ENCODE measurements at places on chromosomes 11 and 22.

DNA sequence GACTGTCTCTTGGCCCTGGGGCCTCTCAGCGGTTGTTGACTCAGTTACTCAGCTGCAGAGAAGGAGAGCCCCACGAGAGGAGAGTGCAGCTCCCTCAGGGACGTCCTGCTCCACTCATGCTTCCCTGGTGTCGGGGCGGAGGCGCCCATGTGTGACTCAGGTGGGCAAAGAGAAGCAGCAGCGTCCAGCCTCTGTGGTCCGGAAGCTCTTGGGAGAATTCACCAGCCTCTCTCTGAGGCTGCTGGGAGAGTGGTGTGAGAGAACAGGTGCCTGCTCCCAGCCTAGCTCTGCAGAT lies 25.7 kb downstream of the GLB1L2 start:
- no peak for DNase-seq

DNA sequence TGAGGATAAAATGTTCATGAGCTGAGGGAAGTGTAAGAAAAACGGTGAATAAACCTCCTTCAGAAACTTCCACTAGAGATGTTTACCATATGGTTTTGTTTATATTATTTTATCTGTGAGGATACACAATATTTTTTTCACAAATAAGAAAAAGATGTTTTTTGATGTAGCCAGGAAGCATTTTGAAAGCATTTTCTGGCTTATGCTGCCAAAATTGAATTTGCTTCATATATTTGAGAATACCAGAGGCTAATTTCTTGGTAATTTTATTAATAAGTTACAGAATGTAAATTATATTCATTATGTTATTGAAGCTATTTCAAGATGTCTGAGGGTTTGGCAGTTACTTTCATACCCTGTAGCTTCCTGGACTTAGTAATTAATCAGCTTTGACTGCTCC lies 686.6 kb downstream of the LUZP2 start:
- no peak for DNase-seq

DNA sequence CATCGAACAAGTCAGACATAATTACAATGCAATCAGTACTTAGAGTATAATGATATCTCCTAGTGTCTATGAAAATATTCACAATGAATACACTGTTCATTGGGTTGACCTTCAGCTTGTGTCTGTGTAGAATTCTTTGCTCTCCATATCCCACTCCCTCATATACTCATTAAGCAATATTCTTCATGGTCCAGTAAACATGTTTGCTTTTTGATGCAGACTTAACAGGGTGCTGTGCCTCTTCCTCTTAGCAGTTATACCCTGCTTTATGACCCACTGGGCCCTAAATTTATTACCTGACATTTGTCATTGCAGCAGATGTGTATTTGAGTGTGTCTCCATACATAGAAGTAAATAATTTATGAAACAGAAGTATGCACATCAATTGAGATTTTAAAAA lies 352.5 kb upstream of the CCDC179 start:
- no peak for DNase-seq

- DNase-seq: no peak
Measured at GRCh38 chr22:50072714-50073538, 12.3 kb downstream of the MLC1 start.

- DNase-seq: no peak
Measured at GRCh38 chr11:93359396-93359795, 28.9 kb downstream of the DEUP1 start.

DNA sequence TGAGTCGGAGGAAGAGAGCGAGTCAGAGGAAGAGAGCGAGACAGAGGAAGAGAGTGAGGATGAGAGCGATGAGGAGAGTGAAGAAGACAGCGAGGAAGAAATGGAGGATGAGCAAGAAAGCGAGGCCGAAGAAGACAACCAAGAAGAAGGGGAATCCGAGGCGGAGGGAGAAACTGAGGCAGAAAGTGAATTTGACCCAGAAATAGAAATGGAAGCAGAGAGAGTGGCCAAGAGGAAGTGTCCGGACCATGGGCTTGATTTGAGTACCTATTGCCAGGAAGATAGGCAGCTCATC lies 780 bp downstream of the TRIM44 start:
- DNase-seq: no peak

- no peak for DNase-seq
Measured at GRCh38 chr22:20554824-20555223, 47.4 kb downstream of the MED15 start.

- no peak for DNase-seq
Measured at GRCh38 chr11:19571906-19572305, 140.7 kb upstream of the NAV2 start.

DNA sequence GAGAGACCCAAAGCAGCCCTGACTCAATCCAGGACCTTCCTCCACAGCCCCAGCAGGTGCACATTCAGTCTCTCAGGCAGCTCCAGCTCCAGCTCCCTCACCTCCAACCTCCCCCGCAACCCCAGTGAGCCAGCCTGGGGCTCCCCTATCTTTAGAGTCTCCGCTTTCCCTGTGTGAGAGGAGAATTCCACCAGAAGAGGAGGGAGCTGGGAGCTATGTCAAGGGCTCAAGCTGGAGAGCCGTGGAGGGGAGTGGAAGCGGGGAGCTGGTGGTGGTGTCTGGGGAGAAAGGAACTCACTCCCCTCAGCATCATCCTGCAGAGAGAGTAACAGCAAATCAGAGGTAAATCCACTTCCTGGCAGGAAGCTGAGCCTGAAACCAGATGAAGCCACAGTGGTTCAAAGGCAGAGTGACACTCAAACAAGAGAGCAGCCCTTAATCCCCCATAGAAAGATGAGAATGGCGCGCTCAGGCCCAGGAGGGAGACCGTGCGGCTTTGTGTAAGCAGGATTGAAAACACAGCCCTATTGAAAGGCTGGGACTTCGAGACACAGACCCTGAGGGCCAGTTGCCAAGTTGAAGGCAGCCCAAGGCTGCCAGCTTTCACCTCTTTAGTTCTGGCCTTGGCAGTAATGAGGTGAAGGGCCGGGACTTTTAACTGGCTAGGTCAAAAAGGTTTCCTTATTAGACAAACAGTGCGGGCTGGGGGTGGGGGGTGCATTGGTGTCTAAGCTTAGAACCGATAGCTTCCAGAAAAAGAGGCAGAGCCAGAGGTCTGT lies 21.4 kb upstream of the CDON start:
- DNase-seq: peak; percentile 28

GRCh38 chr11:48675945-48676344 lies 187.4 kb downstream of the OR4A47 start:
- DNase-seq: no peak

GRCh38 chr22:27996529-27996925 lies 77.5 kb upstream of the PITPNB start:
- no peak for DNase-seq

- DNase-seq: no peak
Measured at GRCh38 chr11:70500076-70500847, 101.9 kb downstream of the CTTN start.

DNA sequence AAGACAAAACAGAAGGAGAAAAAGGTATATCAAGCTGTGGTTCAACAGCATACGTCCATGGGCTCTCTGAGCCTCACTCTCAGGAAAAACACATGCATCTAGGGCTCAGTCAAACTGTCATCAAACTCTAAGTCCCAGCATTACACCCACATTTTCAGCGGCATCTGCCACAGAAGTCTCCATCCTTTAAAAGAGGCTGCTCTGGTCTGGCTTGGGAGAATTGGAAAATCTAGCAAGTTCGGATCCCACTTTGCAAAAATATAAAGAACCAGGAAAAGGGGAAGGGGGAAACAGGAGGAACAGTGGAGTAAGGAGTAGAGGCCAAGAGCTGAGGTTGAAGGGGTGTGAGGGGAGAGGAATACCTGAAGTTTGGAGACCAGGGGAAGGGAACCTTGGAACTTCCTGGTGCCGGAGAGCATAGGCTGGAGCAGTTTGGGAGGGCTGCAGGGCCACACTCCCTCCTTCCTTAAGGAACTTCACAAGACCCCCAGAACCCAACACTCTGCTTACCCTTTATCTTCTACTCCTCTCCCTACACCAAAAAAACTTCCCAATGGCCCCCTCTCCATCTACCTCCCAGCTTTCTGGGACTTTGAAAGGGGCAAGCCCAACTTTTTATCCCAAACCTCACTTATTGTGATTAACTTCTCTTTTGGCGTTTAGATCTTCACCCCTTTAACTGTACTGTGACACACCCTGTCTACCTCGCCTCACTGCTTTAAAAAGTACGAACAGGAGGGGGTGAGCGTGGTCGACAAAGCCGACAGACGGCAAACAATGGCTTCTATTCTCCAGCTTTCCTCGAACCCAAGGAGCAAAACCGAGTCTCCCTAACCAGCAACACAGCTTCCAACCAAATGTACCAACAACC lies 4.0 kb downstream of the PAX6 start:
- DNase-seq: no peak

- no peak for DNase-seq
Measured at GRCh38 chr22:23752090-23752691, 1.3 kb upstream of the ZNF70 start.

GRCh38 chr11:125264100-125265022 lies 99.8 kb downstream of the PKNOX2 start:
- no peak for DNase-seq

GRCh38 chr11:22244986-22245592 lies 52.2 kb downstream of the ANO5 start:
- peak; percentile 4 for DNase-seq

DNA sequence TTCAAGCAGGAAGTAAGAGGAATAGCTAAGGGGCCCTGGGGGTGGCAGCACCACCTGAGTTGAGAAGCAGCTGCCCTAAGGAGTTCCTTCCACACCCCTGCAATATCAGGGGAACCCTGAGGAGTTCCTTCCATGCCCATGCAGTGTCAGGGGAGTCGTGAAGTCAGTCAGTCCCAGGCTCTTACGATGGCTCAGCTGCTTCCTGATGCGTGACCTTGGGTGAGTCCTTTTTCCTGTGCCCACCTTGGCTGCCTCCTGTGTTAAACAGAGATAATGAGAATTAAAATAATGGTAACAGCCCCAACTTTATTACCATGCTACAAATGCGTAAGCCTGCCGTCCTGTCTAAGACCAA lies 181.1 kb downstream of the MIAT start:
- no peak for DNase-seq

DNA sequence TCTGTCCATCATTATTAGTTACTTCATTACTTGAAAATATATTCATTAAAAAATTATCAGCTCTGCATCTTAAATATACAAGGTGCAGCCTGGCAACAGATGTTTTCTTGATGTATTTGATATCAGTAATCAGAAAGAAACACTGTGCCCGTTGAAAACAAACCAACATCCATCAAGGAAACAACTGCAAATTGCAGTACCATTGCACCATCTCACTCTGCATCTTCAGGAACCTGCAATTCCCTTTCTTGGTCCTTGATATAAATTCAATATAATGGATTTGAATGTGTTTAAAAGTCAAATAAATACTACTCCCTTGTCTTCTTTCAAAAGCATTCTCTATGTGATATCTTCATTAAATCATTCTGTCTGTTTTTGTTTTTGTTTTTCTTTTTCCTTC lies 1131.2 kb downstream of the FAM181B start:
- DNase-seq: no peak

GRCh38 chr22:43007519-43008102 lies 7.3 kb downstream of the PACSIN2 start:
- DNase-seq: no peak

GRCh38 chr11:23143022-23143421 lies 282.7 kb upstream of the CCDC179 start:
- no peak for DNase-seq

- DNase-seq: no peak
Measured at GRCh38 chr11:61350336-61350735, 11.3 kb downstream of the CYB561A3 start.

DNA sequence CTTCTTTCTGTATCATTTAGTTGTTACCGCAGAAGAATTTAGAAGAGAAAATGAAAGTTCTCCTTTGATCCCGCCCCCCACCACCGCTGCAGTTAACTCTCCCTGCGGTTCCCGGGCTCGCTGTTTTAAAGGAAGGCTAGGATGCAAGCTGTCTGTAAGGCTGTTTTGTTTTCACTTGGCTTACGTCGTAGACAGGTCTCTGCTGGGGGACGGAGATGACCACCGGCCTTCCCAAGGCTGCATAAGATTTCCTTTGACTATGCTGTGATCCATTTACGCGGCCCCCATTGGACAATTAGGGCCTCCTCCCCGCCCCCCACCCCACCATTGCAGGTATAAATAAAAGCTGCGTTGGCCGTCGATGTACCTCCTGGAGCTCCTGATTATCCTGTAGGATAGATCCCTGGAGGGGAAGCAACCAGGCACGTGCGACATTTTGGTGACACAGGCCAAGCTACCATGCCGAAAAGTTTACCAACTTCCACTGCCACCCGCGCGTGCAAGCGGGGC lies 1.4 kb upstream of the CPT1A start:
- peak; percentile 70 for DNase-seq

DNA sequence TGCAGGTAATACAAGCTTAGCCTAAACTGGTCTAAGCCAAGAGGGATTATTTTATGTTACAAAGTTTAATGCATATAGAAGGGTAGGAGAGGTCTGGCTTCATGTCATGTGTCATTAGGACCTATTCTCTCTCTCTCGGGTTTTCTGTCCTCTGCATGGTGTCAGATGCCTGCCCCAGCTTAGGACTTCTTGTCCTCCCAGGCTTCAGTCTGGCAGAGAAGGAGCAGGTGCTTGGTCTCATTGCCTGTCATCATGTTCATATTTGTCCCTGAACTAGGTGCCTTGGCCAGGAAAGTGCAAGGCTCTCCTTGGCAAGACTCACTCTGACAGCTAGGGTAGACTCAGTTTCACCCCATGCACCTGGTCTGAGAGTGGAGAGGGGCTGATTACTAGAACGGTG lies 126.3 kb downstream of the ADAMTS15 start:
- DNase-seq: no peak

GRCh38 chr22:33757802-33758483 lies 162.3 kb downstream of the LARGE1 start:
- no peak for DNase-seq

- no peak for DNase-seq
Measured at GRCh38 chr22:50506611-50507420, 686 bp downstream of the LMF2 start.

DNA sequence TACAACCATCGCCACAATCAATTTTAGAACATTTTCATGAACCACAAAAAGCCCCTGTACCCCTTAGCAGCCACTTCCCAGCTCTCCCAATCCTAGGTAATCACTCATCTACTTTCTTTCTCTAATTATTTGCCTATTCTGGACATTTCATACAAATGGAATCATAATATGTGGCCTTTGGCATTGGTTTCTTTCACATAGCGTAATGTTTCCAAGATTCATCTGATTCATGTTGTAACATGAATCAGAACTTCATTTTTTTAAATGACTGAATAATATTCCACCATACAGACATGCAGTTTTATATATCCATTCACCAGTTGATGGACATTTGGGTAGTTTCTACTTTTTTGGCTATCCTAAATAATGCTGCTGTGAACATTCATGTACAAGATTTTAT lies 56.2 kb upstream of the RCN1 start:
- no peak for DNase-seq

DNA sequence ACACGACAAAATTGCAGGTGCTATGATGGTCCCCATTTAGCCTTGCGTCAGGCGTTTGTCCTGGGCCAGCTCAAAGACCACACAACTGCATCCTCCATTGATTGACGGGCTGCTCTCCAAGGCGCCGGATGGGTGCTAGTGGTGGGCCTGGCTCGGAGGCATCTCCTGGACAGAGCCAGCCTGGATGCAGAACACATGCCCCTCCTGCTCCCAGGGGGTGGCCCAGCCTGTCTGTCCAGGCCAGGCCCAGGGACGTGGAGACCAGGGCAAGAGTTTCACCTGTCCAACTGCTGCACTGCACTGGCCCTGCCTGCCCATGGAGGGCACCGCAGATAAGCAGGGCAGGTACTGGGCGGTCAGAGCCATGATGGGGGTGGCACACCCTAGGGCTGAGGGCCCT lies 23.4 kb upstream of the FGF19 start:
- DNase-seq: no peak
